Stimulated activated CD4-positive, alpha-beta T cell treated with anti-CD3 and anti-CD28 coated beads, Interleukin-2, amount 100 ng/mL, for 4 hours (primary cell): ENCODE measurements at places on chromosomes 16 and 17.

DNA sequence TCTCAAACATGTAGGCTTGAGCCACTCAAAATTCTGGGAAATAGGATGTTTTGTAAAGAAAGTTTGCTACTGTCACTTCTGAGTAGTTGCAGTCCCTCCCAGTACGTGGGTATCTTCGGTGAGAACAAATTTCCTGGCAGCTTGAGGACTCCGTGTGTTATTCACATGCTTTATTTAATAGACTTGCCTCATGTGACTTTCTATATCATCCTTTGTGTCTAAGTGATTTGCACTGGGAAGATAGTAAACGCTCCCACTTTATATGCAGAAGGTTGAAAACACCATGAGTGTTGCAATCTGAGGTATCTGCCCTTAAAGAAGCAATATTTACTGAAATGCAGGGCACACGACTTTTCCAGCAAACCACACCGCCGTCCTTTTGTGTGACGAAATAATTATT is 643.7 kb downstream of the MAF start:
- no peak for DNase-seq

GRCh38 chr17:20924306-20924705 is 118.5 kb downstream of the USP22 start:
- DNase-seq: no peak

GRCh38 chr16:87064731-87065445 is 252.3 kb downstream of the C16orf95 start:
- no peak for DNase-seq

GRCh38 chr17:78479369-78479768 is 97.8 kb downstream of the DNAH17 start:
- no peak for DNase-seq

DNA sequence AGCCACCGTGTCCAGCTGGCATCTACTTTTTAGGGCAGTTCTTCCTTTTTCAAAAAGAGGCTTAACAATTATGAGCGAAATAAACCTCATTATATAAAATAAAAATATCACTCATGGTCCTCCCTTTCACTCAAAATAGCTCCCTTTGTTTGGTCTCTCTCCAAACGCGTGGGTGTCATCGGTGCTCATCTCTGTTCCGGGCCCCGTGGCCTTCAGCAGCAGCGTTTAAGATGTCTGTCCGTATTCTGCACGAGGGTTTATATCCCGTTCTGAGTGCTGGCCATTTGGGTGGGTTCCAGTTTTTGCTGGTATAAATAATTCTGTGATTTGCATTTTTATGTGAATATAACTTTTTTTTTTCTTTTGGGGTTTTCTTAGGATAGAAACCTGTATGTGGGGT is 33.4 kb downstream of the PRMT7 start:
- DNase-seq: no peak

GRCh38 chr16:82653550-82654511 is 27.1 kb downstream of the CDH13 start:
- DNase-seq: peak; percentile 14
